ENCODE measurements at places on chromosomes 5 and 9. TPM values are rescaled to one million over a fixed set of nuclear protein-coding genes. Genes with fewer than 3 reads are reported as not detected.

The PCDHGB3 gene
- 3.1 TPM for total RNA-seq

The C9orf40 gene
- total RNA-seq = 4.6 TPM

The NR4A3 gene
- total RNA-seq = 8.6 TPM

The HTR1A gene
- not detected for total RNA-seq

The OGN gene
- total RNA-seq = 14.5 TPM

The FYB1 gene
- 23.2 TPM for total RNA-seq

The ARID3C gene
- not detected for total RNA-seq

The GABBR2 gene
- 4.5 TPM for total RNA-seq

- no peak for DNase-seq
These were observed 473.5 kb downstream of the MAT2B start for GRCh38 chr5:163978897-163979296.

DNA sequence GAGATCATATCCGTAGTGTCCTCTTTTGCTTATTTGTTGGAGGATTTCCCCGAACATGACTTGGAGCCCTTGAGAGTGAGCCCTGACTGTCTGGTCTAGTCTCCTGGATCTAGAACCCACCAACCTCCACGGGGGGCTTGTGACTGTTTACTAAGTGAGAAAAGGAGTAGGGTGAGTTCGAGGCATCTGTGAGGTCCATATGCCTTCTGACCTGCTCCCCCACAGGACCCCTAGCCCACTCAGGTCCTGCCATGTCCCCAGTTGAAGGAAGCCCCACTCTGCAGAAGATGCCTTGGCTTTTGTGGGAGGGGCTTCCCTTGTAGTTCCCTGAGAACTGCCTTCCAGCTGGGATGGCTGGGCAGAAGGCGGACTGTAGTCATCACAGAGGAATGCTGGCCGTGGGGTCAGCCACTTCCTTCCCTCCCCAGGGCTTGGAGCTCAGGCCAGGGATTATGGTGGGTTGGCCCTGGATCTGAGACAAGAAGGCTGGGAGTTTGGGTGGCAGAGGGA, 7.0 kb upstream of the IRF1 start:
- DNase-seq = no peak

- DNase-seq = no peak
These were observed 185.9 kb downstream of the SYK start for GRCh38 chr9:90987566-90987965.

- no peak for DNase-seq
These were observed 310.2 kb downstream of the YTHDC2 start for GRCh38 chr5:113823696-113824095.

DNA sequence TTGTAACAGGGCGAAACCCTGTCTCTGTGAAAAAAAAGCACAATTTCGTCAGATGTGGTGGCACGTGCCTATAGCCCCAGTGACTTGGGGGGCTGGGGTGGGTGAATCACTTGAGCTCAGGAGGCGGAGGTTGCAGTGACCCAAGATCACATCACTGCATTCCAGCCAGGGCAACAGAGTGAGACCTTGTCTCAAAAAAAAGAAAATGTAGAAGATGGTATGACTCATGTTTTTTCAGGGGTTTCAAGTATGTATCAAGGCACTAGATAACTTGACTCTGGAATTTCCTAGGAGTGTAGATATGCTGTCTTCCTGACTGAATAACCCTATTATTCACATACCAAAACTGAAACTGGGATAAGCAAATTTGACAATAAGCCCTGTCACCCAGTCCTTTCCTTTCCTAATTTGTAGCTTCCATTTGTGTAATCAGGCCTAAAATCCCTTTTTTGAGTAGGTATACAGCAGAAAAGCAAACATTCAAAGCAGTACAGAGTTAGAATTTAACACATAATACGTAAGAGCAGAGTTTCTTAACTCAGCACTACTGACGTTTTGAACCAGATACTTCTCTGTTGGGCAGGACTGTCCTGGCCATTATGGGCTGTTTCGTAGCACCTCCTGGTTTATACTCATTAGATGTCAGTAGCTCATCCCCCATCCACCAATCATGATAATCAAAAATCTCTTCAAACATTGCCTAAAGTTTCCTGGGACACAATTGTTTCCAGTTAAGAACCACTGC, 17.3 kb upstream of the ANKRD18B start:
- DNase-seq = peak; percentile 54

- no peak for DNase-seq
These were observed 23.0 kb downstream of the SMIM15 start for GRCh38 chr5:61139094-61139873.

DNA sequence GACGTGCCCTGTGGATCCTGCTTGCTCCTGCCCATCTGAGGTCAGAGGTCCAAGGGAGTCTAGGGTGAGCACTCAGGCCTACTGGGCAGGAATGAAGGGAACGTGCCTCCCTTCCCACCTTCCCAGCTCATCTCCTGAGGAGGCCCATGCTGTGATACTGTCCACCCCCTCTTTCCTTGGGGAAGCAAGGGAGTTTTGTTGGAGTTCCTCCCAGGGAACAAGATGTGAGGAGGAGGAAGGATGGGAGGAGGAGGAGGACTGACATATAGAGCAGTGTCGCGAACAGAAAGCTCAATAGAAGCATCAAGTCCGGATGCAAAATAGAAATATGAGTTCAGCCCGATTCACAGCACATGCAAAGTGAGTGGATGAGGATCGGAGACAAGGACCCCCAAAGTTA, 41.0 kb downstream of the SLC6A7 start:
- no peak for DNase-seq

DNA sequence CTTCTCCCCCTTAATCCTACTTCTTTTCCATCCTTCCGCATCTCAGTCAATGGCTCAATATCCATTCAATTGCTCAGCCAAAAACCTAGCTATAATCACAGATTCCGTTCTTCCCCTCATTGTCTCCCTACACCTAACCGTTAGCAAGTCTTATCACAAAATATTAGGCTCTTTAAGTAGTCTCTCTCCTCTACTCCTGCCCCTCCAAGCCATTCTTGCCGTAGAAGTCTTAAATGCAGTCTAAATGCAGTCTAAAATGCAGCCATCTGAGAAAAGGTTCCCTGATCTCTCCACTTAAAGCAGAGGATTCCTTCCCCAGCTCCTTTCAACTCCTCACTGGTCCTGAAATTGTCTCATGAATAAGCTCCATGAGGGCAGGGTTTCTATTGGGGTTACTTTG, 57.8 kb downstream of the ELL2 start:
- DNase-seq = no peak

DNA sequence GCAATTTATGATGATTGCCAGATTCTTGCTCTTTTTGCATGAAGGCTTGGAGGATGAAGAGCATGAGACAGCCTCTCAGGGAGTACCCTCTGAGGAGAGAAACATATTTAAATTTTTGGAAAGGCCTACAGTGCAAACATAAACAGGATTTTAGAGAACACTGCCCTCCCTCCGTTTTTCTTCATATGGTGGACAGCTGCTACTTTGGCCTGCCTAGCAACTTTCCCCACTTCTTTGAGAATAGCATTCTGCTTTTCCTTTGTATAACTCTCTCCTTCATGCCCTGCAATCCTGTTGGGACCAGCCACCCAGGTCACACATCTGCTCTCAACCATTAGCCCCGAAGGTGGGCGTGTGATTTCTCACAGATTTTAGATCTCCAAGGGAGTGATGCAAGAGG, 20.5 kb upstream of the TXN start:
- no peak for DNase-seq

- no peak for DNase-seq
These were observed 77.6 kb downstream of the CACNA1B start for GRCh38 chr9:137955224-137955570.

DNA sequence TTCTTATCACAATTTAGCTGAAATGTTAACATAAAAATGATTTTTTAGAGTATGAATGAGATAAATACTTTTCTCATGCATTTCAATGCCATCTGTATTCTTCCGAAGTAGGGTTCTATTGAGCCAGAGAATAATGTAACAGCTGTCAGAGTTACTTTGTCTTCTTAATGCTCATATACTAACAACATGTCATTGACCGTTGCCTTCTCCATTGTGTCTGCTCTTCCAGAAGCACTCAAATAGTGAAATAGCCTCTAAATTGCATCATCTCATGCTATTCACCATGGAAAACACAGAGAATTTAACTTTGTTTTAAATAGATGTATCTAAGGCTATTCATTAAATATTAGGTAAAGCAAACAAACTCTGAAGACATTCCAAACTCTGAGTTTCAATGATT, 1875.9 kb upstream of the CDH9 start:
- DNase-seq = no peak

- no peak for DNase-seq
These were observed 45.6 kb upstream of the TRIM32 start for GRCh38 chr9:116641292-116642059.

DNA sequence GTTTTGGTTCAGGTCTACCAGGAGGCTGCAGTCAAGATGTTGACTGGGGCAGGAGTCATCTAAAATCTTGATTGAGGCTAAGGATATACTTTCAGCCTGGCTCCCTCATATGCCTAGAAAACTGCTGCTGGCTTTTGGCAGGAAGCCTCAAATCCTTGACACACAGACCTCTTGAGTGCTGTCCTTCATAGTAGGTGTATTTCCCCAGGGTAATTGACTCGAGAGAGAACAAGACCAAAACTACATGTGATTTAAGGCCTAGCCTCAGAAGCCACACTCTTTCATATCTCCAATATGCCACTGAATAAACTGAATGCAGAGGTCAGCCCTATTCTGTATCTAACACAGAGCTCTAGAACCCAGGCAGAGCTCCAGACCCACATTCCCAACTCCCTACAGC, 402.3 kb upstream of the ADAMTS16 start:
- DNase-seq = no peak

- no peak for DNase-seq
These were observed 11.7 kb downstream of the TSPAN17 start for GRCh38 chr5:176658817-176659511.

GRCh38 chr9:74951725-74952151, 974 bp downstream of the C9orf40 start:
- peak; percentile 54 for DNase-seq

- DNase-seq = no peak
These were observed 121.8 kb upstream of the SAP30L start for GRCh38 chr5:154324033-154324432.

DNA sequence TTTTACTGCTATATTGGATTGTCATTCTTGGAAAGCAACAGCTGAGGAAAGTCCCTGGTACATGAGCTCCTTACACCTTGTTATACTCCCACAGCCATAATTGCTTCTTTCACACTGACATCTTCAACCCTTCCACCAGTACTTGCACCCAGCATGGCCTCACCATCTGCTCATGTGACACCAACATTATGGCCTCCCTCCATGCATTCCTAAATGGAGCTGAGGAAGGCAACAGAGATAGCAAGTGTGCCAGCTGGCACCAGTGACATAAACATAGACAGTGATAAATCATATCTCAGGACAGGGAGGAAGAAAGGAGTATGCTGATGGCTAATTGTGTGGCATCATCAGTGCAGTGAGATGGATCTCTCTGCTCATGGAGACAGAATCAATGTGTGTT, 119.5 kb downstream of the BAAT start:
- no peak for DNase-seq

DNA sequence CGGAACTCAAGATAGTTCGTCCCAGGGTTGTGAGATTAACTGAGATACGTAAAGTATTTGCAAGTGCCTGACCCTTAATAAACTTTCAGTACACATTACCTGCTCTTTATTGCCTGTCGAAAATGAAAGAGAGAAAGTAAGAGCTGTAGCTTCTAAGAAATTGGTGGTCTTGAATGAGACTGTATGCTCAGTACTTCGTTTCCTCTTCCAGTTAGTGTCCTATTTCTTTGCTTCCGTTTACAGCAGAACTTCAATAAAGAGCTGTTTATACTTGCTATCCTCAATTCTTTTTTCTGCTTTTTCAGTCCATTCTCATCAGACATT, 534 bp downstream of the SRFBP1 start:
- DNase-seq = no peak

- no peak for DNase-seq
These were observed 2.2 kb downstream of the DCP2 start for GRCh38 chr5:112978836-112979235.

- DNase-seq = no peak
These were observed 576.1 kb downstream of the TLE4 start for GRCh38 chr9:80147866-80148265.

DNA sequence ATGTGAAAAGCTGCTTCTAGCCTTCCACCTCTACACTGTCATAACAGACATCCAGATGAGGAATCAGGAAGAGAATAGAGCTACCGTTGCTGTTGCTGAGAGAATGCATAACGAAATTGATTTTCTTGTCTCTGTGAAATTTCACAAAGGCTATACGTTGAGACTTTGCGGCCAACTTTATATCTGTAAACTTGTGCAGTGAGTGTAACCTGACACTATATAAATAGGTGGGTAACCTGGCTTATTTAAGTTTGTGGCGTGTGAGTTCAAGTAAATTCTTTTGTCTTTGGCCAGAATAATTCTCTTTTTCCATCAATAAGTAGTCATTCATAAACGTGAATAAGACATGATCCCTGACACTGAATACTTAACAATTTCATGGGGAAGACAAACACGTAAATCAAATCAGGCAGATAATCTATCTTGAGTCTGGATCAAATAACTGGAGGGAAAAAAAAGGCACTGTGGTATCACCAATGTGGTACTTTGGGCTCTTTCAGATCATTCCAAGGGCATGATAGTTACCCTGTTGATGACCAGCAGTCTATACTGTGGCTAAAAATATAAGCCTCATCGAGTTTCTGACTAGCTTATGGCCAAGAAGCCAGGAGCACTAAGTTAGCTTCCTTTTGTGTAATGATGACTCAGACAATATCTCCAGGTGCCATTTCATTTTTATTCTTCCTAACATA, 98.2 kb upstream of the RASA1 start:
- DNase-seq = no peak

DNA sequence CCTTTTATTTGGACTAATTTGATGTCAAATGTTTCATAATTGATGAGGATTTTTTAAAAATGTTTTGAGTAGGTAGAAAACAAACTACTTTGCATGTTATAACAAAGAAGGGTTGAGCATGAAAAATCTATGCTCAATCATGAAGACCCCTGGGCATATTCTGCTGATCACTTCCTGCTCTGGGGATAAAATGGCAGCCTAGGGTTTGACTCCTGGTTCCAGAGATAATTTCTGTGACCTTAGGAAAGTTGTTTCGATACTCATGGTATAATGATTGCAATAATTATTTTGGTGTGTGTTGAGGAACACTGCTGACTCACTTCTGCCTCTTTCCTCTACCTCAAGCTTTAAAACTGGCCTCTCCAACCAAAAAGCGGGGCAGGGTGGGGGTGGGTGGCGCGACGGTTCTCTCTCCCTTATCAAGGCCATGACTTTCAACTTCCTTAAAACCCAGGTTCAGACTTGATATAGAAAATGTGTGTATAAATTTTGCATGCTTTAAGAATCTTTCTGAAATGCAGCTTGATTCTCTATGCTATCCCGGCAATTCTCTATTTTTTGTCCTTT, 6.0 kb upstream of the PIP5K1B start:
- no peak for DNase-seq

GRCh38 chr5:122152266-122152900, 23.0 kb downstream of the ZNF474 start:
- no peak for DNase-seq

GRCh38 chr9:37902796-37903646, 906 bp downstream of the SLC25A51 start:
- no peak for DNase-seq

- no peak for DNase-seq
These were observed 60.5 kb downstream of the ANKH start for GRCh38 chr5:14810928-14811572.

Data from adrenal gland (tissue), 19 donors.